ENCODE measurements at places on chromosomes 13 and 19.

- DNase-seq = peak; percentile 32
These were observed 112.2 kb upstream of the GPR12 start for GRCh38 chr13:26872525-26873385.

DNA sequence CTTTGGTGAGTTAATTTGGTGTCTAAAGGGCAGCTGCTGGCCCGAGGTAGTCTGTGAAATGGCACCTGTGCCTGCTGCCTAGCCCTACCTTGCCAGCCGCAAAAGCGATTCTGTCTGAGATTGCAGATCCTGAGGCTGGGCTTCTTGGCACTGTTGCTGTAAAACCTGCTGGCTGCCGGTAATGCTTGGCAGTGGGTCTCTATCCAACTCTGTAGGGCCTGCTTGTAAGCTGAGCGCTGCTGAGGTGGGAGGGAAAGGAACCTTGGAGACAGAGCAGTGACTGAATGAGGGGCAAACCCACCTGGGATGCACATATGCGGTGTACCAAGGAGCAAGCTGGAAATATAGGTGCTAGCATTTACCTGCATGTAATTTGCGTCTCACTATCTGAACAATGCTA lies 11.7 kb downstream of the LCP1 start:
- no peak for DNase-seq

DNA sequence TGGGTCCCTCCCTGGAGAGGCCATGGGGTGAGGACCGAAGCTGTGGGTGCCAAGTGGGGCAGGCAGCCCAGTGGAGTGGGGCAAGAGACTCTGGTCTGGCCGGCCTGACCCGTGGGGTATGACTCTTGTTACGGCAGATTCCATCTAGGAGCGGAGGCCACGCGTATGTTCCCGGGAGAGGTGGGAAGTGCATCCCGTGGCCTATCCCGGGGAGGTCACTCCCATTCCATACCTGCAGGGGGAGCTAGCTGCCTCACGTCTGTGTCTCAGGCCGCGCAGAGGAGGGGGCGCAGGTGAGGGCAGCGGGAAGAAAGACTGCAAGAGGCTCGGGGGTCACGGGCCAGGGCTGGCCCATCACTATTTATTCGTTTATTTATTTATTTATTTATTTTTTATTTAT lies 4.9 kb downstream of the CSNK1G2 start:
- DNase-seq = no peak

DNA sequence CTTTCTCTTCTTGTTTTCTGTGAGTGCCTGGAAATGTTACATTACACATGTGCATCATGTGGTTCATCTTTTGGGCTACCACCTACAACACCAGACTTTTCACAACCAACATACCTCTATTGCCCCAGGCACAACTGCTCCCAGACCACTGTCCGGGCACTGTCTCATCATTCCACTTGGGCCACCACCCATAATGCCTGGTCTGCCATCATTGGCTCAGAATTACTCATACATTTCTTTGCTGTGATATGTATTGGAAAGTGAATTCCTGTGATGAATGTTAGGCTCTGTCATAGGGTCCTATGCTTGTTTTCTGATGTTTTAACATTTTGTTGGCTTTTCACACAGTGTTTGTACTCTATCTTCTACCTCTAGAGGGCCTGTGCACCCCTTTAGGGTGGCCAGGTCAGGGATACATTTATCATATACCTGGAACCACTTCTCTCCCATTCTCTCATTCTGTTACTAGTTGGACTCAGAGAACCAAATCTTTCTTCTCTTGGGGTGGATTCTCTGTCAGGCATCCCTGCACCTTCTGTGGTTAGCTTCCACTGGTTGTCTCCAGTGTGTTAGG lies 172.8 kb downstream of the NHLRC3 start:
- no peak for DNase-seq

DNA sequence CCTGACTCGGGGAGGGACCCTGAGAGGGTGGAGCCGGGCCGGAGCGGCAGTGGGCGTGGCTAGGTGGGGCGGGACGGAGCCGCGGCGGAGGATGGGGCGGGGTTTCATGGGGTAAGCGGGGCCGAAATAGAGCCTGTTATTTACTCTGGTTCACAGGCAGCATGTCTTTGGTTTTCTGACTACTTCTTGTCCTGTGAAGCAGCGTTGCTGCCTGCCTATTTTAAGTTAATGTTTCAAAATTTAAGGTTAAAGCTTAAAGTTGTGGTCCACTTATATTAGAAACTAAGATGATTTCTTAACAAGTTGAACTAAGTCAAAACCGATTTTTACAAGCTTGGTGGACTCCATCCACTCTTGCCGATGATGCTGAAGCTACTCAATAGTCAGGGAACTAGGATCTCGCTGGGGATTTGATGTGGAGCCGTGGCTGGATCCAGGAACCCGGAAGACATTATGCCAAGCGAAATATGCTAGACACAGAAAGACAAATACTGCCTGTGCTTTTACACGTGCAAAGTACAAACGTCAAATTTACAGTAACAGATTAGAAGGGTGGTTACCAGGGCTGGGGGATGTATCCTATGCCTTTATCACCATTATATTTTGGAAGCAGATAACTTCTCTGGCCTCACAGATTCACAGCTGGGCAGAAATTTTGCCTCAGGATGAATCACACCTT lies 433 bp upstream of the ZNF616 start:
- DNase-seq = no peak

DNA sequence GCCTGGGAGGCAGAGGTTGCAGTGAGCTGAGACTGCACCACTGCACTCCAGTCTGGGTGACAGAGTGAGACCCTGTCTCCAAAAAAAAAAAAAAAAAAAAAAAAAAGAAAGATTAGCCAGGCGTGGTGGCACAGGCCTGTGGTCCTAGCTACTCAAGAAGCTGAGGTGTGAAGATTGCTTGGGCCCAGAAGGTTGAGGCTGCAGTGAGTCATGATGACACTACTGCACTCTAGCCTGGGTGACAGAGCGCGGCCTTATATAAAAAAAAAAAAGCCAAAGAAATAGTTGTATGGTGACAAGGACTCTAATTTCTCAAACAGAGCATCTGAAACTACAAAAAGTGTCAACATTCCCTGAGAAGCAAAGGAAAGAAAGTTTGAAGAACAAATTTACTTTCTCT lies 3.4 kb downstream of the PBX4 start:
- peak; percentile 78 for DNase-seq
